ENCODE measurements at places on chromosomes 5 and 9. TPM values are rescaled to one million over a fixed set of nuclear protein-coding genes. Genes with fewer than 3 reads are reported as not detected.

The MATR3 gene
- total RNA-seq: 123 TPM

The DMRTA1 gene
- not detected for total RNA-seq

The NR2F1 gene
- total RNA-seq: 51.2 TPM

The OR2V2 gene
- not detected for total RNA-seq

The C7 gene
- 0.74 TPM for total RNA-seq

The C9orf153 gene
- not detected for total RNA-seq

The MUSK gene
- not detected for total RNA-seq

The TEK gene
- total RNA-seq: 0.15 TPM

The AGXT2 gene
- not detected for total RNA-seq

The DRD1 gene
- 0.54 TPM for total RNA-seq

The GAPT gene
- total RNA-seq: not detected

The NR4A3 gene
- total RNA-seq: 0.86 TPM

The ISOC1 gene
- total RNA-seq: 42.9 TPM

The IL33 gene
- total RNA-seq: not detected

The CHSY3 gene
- total RNA-seq: 2.3 TPM

The BRINP1 gene
- not detected for total RNA-seq

The IL9 gene
- not detected for total RNA-seq

DNA sequence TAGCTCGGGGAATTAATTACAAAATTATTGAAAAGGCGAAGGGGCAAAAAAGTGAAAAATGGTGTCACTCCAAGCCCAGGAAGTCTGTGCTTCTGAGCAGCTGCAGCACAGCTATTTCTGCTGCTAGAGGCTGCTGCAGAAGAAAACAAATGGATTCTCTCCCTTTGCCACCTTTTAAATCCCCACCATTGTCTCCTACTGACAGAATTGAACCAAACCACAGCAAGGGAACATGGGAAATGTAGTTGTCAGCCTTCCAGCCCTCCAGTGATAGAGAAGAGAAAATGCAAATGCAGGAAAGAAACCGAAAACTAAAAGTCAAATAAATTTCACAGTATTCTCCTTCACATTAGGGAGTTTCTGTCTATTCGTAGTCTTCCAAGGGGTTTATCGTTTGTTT, 33.4 kb upstream of the CDC42SE2 start:
- DNase-seq: no peak
- no peak overlapping the region for H3K27ac ChIP-seq
- H3K4me1 ChIP-seq: no peaks in the 10 kb centered on the region
- H3K27me3 ChIP-seq: no peaks in the 10 kb centered on the region
- H3K4me3 ChIP-seq: no peak overlapping the region

DNA sequence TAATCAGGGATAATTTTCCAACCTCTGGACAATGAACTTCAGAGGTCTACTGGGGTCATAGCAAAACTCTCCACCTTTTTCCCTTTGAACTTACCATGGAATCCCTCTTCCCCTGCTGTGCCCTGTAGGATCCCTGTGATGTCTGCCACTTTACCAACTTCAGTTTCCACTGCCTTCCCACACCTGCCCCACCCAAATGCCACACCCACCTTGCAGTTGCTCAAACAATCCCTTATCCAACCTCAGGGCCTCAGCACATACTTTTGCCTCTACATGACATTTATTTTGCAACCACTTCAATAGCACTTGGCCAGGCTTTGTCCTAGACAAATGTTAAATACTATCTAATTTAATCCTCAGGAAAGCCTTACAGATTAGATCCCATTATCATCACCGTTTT, 463.7 kb upstream of the WWC1 start:
- no peak for DNase-seq
- H3K4me3 ChIP-seq: no peak overlapping the region
- peaks cover 38% of the 10 kb centered on the region for H3K27me3 ChIP-seq
- no peak overlapping the region for H3K27ac ChIP-seq
- H3K36me3 ChIP-seq: no peaks in the 10 kb centered on the region

DNA sequence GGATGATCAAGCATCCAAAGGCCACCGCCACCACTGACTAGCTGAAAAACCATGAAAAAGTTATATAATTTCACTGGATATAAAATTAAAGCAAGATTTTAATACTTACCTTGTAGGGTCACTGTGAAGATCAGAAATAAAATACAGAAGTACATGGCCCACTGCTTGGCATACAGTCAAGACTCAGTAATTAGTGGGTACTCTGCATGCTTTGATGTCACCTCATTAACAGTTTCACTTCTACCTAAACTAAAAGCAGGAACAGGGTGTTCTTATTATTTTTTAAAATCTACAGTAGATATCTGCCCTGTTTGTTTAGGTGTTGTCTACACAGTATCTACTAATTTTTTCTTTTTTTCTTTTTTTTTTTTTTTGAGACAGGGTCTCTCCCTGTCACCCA, 66.4 kb downstream of the NFIB start:
- H3K4me3 ChIP-seq: no peak overlapping the region
- H3K27ac ChIP-seq: no peak overlapping the region
- DNase-seq: no peak
- H3K36me3 ChIP-seq: no peaks in the 10 kb centered on the region

- no peak for DNase-seq
- H3K4me3 ChIP-seq: no peak overlapping the region
- no peaks in the 10 kb centered on the region for H3K27me3 ChIP-seq
- no peak overlapping the region for H3K27ac ChIP-seq
These were observed 86.4 kb downstream of the GALNT10 start for GRCh38 chr5:154276973-154277331.

GRCh38 chr9:118165451-118165850, 461.2 kb downstream of the TLR4 start:
- H3K4me3 ChIP-seq: no peak overlapping the region
- no peaks in the 10 kb centered on the region for H3K27me3 ChIP-seq
- no peaks in the 10 kb centered on the region for H3K36me3 ChIP-seq
- DNase-seq: no peak
- no peaks in the 10 kb centered on the region for H3K4me1 ChIP-seq

GRCh38 chr5:42875785-42876374, 64.2 kb upstream of the SELENOP start:
- H3K27me3 ChIP-seq: no peaks in the 10 kb centered on the region
- DNase-seq: no peak
- no peak overlapping the region for H3K4me3 ChIP-seq
- H3K4me1 ChIP-seq: no peaks in the 10 kb centered on the region
- no peaks in the 10 kb centered on the region for H3K36me3 ChIP-seq

DNA sequence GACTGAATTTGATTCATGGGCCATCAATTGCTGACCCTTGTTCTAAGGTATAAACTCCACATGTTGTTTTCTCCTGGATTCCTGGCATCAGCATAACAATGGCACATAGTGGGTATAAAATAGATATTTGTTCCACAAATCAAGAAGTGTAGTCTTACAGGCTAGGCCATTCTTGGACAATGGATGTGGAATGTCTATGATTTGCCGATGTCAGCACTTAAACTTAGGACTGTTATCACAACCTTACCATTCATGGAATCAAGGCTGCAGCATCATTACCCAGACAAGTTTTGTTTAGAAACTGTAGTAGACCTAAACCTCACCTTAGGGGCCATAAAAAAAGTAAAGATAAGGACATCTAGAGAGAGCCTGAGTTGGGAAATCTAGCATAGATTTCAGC, 680.0 kb downstream of the BRINP1 start:
- H3K27ac ChIP-seq: no peak overlapping the region
- no peaks in the 10 kb centered on the region for H3K27me3 ChIP-seq
- no peak for DNase-seq
- no peaks in the 10 kb centered on the region for H3K36me3 ChIP-seq
- no peaks in the 10 kb centered on the region for H3K4me1 ChIP-seq

DNA sequence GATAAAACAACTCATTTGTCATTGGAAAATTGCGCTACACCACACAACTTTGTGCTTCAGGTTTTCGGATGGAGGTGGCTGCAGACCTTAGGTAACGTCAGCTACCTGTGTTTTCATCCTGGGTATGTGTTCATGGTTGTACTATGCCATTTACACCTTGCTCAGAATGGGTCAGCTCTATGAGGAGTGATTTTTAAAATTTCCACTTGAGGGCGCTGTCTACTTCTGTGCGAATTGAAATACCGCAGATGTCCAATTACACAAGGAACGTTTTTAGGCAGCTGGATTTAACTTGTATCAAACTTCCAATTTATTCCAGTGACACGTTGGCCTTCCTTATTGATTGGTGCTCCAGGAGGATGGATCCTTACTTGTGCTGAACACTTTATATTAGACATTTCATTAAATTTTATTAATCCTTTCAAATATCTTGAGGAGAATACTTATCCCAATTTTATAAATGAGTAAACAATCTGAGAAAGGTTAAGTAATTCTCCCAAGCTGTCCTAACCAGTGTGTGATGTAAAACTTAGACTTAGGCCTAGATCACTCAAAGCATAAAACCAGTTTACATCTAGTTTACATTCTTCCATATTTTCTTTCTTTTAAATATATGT, 23.4 kb downstream of the DMRTA1 start:
- H3K36me3 ChIP-seq: no peaks in the 10 kb centered on the region
- DNase-seq: peak; percentile 26
- no peaks in the 10 kb centered on the region for H3K4me1 ChIP-seq
- no peak overlapping the region for H3K4me3 ChIP-seq
- H3K27ac ChIP-seq: no peak overlapping the region

DNA sequence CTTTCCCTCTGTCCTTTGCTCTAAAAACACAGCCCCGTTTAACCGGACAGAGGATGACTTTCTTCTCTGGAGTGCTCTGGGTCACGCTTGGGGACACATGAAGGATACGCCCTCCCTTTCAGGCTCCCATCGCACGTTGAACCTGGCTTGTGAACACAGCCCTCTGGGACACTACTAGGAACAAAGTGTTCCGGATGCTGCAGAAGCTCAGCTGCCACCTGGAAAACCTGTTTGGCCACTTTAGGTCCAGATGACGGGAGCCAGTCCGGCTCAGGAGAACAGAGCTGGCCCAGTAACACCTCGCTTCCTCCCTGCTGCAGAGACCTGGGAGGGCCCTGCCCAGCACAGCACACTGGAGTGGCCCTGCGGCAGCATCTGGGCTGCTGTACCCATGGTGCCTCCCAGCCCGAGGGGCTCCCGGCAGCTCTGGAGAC, 60.1 kb downstream of the GADD45G start:
- no peak for DNase-seq
- H3K27me3 ChIP-seq: peaks cover 10% of the 10 kb centered on the region
- peaks cover 8% of the 10 kb centered on the region for H3K4me1 ChIP-seq
- H3K27ac ChIP-seq: no peak overlapping the region
- H3K36me3 ChIP-seq: no peaks in the 10 kb centered on the region

- no peaks in the 10 kb centered on the region for H3K4me1 ChIP-seq
- no peaks in the 10 kb centered on the region for H3K36me3 ChIP-seq
- H3K4me3 ChIP-seq: no peak overlapping the region
- DNase-seq: no peak
- H3K27me3 ChIP-seq: no peaks in the 10 kb centered on the region
These were observed 57.6 kb downstream of the RASEF start for GRCh38 chr9:83005361-83005760.

DNA sequence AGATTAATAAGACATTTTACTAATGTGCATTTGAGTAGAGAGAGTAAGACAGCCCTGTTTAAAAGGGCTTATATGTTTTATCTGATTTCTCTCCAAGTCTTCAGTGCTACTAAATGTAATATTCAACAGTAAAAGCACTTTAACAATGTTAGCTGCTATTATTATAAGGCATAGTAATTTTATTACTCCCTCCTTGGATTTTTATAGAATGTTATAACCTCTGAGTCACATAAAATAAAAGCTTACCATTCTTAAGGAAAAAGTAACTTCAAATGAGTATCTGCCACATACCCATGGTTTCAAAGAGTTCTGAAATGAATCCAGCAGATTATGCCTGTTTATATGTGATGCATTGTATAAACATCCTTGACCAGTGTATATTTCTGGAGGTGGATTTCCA, 19.0 kb downstream of the SPDL1 start:
- peaks cover 39% of the 10 kb centered on the region for H3K36me3 ChIP-seq
- no peaks in the 10 kb centered on the region for H3K27me3 ChIP-seq
- no peak overlapping the region for H3K27ac ChIP-seq

- peak; percentile 8 for DNase-seq
- H3K36me3 ChIP-seq: no peaks in the 10 kb centered on the region
- H3K4me1 ChIP-seq: no peaks in the 10 kb centered on the region
- no peak overlapping the region for H3K4me3 ChIP-seq
- H3K27me3 ChIP-seq: no peaks in the 10 kb centered on the region
These were observed 13.2 kb downstream of the GZMK start for GRCh38 chr5:55037046-55037771.

DNA sequence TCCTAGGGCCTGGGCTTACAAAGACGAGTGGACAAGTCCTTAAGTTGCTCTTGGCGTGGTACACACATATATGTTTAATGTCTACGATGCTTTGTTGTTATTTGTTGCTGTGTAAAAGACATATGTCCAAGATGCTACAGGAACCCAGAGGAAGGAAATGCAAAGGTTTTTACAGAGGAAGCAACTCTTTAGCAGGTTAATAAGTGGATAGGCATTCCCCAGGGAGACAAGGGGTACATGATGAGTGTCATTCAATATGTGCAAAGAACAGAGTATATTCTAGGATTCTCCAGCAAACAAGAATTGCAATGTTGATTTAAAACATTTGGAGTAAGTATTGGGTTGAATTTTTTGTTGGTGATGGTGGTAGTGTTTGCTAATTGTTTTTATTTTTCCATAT, 92.1 kb downstream of the PIP5K1B start:
- DNase-seq: no peak
- H3K36me3 ChIP-seq: no peaks in the 10 kb centered on the region
- no peaks in the 10 kb centered on the region for H3K4me1 ChIP-seq

GRCh38 chr9:26292943-26293342, 599.7 kb downstream of the CAAP1 start:
- no peaks in the 10 kb centered on the region for H3K27me3 ChIP-seq
- no peak overlapping the region for H3K27ac ChIP-seq
- no peaks in the 10 kb centered on the region for H3K36me3 ChIP-seq
- no peak for DNase-seq

GRCh38 chr5:32057187-32058096, 116.7 kb downstream of the GOLPH3 start:
- no peak overlapping the region for H3K27ac ChIP-seq
- H3K27me3 ChIP-seq: no peaks in the 10 kb centered on the region

DNA sequence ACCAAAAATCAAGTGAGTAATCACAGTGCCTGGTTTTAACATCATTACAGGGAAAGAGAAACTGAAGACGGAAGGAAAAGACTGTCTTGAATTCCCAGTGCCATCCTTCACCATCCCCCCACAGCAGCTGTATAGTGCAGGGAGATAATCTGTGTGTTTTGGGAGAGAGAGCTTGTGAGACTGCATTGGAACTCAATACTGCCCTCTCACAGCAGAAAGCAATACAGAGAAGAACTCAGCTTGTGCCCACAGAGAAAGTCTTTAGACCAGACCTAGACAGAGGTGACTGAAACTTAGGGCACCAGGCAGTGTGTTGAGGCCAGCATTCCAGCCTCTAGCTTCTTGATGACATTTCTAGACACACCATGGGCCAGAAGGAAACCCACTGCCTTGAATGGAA, 754.7 kb upstream of the CDH6 start:
- H3K4me3 ChIP-seq: no peak overlapping the region
- no peaks in the 10 kb centered on the region for H3K27me3 ChIP-seq
- H3K36me3 ChIP-seq: no peaks in the 10 kb centered on the region
- DNase-seq: no peak

- no peak for DNase-seq
- no peaks in the 10 kb centered on the region for H3K36me3 ChIP-seq
- no peaks in the 10 kb centered on the region for H3K4me1 ChIP-seq
- H3K4me3 ChIP-seq: no peak overlapping the region
- no peak overlapping the region for H3K27ac ChIP-seq
These were observed 616.2 kb downstream of the DNAH5 start for GRCh38 chr5:13328316-13328715.

GRCh38 chr5:157463621-157464518, 3.9 kb downstream of the NIPAL4 start:
- peaks cover 41% of the 10 kb centered on the region for H3K4me1 ChIP-seq
- peak overlapping the region; percentile 48 for H3K27ac ChIP-seq
- peak; percentile 50 for DNase-seq
- H3K4me3 ChIP-seq: no peak overlapping the region

Measured in HCT116 (cell line).